ENCODE measurements at places on chromosomes 1 and 21.

DNA sequence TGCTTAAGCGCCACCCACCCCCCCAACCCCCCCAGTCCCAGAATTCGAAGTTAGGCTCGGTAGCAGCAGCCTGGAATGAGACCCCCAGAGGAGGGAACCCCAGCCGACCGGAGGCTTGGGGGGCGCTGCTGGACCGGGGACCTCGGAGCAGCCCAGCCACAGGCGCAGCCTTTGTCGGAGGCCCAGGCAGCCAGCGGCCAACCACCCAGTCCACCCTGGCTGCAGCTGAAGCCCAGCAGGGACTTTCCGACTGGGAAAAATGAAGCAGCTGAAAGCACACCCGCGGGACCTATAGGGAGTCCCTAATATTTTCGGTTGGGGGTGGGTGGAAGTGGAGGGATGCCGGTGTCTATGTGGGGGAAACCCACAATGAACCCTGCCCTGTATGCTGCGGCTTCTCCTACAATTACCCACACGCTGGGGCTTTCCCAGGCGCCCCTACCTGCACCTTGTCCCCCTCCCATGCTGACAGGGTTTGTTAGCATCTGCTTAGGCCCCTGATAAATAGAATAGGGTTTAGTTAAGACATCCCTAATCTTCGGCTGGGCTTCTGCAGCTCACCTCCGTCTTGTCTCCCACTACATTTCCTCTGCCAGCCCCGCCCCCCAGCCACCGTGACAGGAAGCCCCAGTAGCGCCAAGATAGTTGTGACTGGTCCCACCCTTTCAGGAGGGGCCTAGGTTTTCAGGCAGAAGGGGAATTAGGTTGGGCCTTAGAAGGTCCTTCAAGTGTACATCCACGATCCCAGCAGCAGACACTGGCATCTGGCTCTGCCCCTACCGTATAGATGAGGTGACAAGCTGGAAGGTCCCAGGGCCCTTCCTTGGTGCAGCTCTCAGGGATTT is 838 bp downstream of the CCDC28B start:
- H3K27ac ChIP-seq = peak overlapping the region; percentile 93
- DNase-seq = peak; percentile 78
- H3K4me1 ChIP-seq = peaks cover 20% of the 10 kb centered on the region
- peak overlapping the region; percentile 78 for H3K4me3 ChIP-seq
- H3K27me3 ChIP-seq = no peaks in the 10 kb centered on the region
- H3K36me3 ChIP-seq = no peaks in the 10 kb centered on the region

DNA sequence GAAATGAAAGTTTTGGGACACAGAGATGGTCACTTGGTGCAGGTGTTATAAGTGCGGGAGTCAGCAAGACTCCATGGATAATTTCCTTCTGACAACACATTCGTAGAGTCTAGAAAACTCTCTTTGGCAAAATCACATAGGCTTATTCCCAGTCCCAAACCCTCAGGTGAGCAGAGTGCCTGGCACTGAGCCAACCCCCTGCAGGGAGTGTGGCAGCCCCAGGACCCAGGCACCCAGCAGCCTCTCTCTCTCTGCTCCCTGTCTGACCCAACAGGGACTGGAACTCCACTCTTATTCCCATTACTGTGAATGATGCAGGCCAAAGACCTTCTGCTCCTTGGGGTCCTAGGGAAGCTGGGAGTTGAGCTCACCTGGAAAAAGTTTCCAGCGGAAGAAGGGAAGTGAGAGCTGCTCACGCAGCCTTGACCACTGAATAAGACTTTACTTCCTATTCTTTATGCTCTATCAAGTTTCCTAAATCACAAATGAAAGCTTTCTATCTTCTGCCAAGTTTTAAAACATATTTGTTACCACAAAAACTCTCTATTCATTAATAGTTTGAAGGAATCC is 132.6 kb upstream of the ETV3 start:
- H3K27ac ChIP-seq = no peak overlapping the region
- peaks cover 21% of the 10 kb centered on the region for H3K27me3 ChIP-seq
- no peak for DNase-seq

DNA sequence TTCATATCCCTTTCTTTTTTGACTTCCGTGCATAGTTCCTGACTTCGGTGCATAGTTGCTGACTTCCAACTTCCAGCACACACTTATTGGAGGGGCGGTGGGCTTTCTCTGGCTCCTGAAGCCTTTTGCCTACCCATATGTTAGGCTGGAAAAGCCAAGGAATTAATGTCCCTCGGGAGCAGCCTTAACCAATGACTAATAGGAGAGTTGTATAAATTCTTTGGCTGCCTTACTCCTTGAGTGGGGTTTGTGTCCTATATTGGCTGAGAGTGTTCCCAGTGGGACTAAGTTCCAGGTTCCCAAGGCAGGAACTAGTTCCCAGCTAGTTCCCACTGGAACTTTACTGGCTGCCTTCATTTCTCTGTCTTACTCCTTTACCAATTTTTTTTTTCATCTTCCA is 105.7 kb downstream of the ZNF326 start:
- no peaks in the 10 kb centered on the region for H3K4me1 ChIP-seq
- no peak for DNase-seq
- H3K27me3 ChIP-seq = no peaks in the 10 kb centered on the region
- no peaks in the 10 kb centered on the region for H3K36me3 ChIP-seq

- DNase-seq = no peak
- H3K27me3 ChIP-seq = no peaks in the 10 kb centered on the region
- no peaks in the 10 kb centered on the region for H3K36me3 ChIP-seq
These were observed 11.3 kb downstream of the HIVEP3 start for GRCh38 chr1:41907446-41907845.

DNA sequence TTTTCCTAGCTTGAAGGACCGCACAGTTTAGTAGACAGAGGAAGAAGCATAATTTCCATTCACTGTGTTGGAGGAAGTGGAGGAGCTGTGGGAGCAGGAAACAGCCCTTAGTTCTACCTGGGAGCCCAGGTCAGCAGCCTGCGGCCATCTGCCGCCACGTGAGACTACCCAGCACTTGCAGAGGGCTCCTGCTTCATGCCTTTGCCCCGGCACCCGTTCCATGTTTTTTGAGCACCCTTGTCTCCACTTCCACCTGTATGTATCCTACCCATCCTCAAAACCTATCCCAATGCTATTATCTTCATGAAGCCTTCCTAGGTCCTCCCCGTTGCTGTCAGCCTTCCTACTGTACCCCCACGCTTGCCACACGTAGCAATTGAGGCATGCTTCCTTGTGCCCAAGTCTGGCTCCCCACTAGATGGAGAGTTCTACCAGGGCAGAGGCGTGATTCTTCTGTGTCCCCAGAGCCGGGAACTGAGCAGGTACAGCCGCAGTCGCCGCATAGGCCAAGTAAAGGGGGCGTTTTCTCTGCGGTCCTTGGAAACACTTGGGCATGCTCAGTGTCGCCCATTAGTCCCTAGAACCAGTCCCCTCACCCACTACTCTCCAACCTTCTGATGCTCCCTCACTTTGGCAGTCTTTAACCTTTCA is 1.9 kb downstream of the SLC6A9 start:
- peak overlapping the region; percentile 66 for H3K4me3 ChIP-seq
- DNase-seq = no peak
- H3K36me3 ChIP-seq = no peaks in the 10 kb centered on the region
- H3K27ac ChIP-seq = peak overlapping the region; percentile 67

DNA sequence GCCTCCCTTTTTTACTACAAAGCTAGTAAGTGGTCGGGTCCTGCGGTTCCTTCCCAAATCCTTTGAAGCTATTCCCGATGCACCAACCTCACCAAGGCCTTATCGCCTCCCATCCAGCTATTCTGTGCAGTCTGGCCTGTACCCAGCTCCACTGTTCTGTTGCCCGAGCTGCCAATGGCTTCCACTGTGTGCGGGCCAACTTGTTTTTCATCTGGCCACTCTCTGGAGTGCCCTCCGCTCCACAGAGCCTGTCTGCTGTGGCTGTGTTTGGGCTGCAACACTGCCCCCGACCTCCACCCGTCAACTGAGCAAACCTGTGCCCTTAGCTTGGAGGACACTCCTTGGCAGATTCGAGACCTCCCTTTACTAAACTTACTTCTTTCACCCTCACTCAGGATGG is 125.0 kb downstream of the KIAA0319L start:
- H3K27ac ChIP-seq = no peak overlapping the region
- H3K4me3 ChIP-seq = no peak overlapping the region

- H3K4me3 ChIP-seq = no peak overlapping the region
- peaks cover 57% of the 10 kb centered on the region for H3K27me3 ChIP-seq
- DNase-seq = peak; percentile 18
- no peaks in the 10 kb centered on the region for H3K36me3 ChIP-seq
- H3K27ac ChIP-seq = no peak overlapping the region
These were observed 6.5 kb downstream of the WNT3A start for GRCh38 chr1:228013131-228013934.

DNA sequence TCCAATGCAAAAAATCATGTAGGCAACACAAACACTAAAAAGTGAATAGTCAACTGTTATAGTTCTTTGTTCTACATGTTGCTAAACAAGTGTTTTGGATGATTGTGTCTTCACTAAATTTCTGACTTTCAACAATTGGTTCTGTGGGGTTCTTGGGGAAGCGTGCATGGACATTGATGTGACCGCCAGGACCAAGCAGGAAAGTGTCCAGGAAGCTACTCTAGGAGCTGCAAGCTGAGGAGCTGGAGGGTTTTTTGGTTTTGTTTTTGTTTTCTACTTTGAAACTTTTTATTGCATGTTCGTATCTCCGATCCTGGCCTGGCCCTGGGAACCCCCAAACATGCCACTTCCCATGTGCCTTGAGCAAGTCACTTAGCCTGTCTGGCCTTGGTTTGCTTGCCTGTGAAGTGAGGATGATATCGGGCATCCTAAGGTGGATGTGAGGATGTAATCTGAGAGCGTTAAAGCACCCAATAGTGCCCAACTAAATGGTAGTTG is 8.0 kb downstream of the TMPRSS3 start:
- DNase-seq = no peak
- H3K36me3 ChIP-seq = no peaks in the 10 kb centered on the region
- H3K27me3 ChIP-seq = no peaks in the 10 kb centered on the region
- H3K27ac ChIP-seq = no peak overlapping the region
- H3K4me1 ChIP-seq = peaks cover 48% of the 10 kb centered on the region

DNA sequence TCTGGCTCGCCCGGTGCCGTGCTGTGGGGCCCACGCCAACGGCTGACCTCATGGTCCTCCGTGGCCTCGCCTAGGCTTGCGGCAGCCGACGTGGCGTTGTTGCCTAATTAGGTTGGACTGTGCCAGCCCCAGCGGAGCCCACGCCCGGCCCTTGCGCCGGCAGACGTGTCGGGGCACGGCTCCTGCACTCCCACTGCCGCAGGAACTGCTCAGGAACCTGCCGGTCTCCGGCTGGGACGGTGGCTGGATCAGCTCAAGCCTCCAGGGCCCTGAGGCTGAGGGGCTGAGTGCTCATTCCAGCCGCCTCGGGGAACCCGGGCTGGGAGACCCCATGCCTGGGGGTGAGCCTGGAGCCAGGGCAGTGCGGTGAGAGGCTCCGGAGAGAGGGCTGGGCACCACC is 16.1 kb upstream of the PEX10 start:
- no peaks in the 10 kb centered on the region for H3K36me3 ChIP-seq
- H3K27ac ChIP-seq = no peak overlapping the region
- no peak for DNase-seq
- no peaks in the 10 kb centered on the region for H3K4me1 ChIP-seq
- H3K27me3 ChIP-seq = peaks cover 29% of the 10 kb centered on the region

DNA sequence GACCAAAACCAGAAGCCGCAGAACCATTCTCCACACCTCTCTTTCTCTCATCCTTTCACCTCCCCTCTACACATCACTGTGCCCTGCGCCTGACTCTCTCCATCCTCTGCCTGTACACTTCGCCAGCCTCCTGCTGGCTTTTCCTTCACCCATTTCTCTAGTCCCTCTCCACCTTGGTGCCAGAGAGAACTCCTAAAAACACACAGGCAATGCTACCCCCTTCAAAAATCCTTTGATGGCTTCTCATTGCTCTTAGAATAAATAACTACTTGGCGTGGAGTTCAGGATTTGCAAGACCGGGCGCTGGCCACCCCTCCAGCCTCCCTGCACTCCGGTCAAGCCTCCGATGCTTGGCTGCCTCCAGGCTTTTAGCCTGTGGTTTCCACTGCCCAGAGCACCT is 8.6 kb downstream of the CRABP2 start:
- no peak overlapping the region for H3K27ac ChIP-seq
- H3K36me3 ChIP-seq = no peaks in the 10 kb centered on the region
- H3K4me1 ChIP-seq = peaks cover 24% of the 10 kb centered on the region
- no peak overlapping the region for H3K4me3 ChIP-seq
- DNase-seq = no peak

DNA sequence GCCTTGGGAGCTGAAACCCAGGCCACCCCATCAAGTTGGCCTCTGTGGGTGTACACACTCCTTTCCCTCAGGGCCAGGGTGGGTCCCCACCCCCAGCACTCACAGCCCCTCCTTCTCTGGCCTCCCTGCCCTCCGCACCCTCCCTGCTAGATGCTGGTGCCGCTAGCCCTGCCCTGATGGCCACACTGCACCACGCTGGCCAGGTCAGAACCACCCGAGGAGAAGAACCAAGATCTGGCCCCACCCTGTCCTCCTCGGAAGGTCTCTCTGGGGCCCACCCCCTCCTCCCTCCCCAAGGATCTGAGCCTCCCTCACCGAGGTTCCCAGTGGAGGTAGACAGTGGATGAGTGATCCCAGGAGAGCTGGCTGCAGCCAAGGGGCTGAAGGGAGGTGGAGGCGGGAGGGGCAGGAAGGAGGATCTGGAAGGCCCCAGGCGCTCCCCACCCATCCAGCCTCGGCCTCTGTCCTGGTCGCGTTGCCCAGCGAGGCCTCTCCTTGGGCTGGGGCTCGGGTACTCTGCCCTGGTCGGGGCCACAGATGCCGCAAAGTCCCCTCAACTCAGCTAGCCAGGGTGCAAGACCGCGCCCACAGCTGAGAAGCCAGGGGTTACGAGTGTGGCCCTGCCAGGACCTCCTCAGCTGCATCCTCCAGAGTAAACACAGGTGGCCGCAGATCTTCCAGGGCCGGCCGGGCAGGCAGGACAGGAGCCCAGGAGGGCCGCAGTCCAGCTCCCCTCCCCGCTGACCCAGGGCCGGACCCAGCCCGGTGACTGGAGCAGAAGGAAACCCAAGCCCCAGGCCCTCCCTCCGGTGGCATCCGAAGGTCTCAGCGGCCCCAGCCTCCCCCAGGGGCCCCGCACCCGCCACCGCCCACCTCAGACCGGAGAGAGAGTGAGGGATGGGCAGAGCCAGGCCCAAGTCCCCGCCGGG is 5.2 kb downstream of the B3GALT6 start:
- H3K27ac ChIP-seq = no peak overlapping the region
- no peak overlapping the region for H3K4me3 ChIP-seq
- H3K27me3 ChIP-seq = peaks cover 45% of the 10 kb centered on the region
- no peaks in the 10 kb centered on the region for H3K36me3 ChIP-seq

DNA sequence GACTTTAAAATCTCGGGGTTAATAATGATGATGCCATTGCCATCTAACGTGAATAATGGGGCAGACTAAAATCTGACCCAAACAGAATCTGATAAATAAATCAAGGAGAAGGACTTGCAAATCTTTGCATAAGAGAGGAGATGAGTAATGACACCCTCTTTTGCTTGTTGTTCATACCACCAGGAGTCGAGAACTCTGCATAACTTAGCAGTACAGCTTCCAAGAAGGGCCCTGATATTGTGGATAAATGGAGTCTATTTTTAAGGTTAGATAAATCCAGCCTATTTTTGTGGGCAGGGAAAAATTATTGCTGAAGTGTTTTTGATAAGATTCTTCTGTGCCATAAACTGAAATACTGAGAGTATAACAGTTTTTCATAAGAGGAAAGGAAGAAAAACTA is 17.3 kb downstream of the RYR2 start:
- no peak overlapping the region for H3K4me3 ChIP-seq
- no peaks in the 10 kb centered on the region for H3K4me1 ChIP-seq
- H3K36me3 ChIP-seq = no peaks in the 10 kb centered on the region

GRCh38 chr1:237258871-237259270 is 216.9 kb downstream of the RYR2 start:
- H3K27me3 ChIP-seq = no peaks in the 10 kb centered on the region
- no peaks in the 10 kb centered on the region for H3K36me3 ChIP-seq
- no peak for DNase-seq

GRCh38 chr1:115854005-115854404 is 13.1 kb upstream of the NHLH2 start:
- DNase-seq = no peak
- no peak overlapping the region for H3K27ac ChIP-seq
- H3K36me3 ChIP-seq = no peaks in the 10 kb centered on the region
- no peaks in the 10 kb centered on the region for H3K4me1 ChIP-seq
- no peaks in the 10 kb centered on the region for H3K27me3 ChIP-seq
